ENCODE measurements at places on chromosomes 3 and 15. TPM values are rescaled to one million over a fixed set of nuclear protein-coding genes. Genes with fewer than 3 reads are reported as not detected.

Gene SEMA3B
- total RNA-seq = 126 TPM

Gene TTC21A
- 10.3 TPM for total RNA-seq

Gene PCCB
- 45.0 TPM for total RNA-seq

Gene UBA7
- 250 TPM for total RNA-seq

Gene FOXL2
- not detected for total RNA-seq

Gene RGMA
- total RNA-seq = 12.5 TPM

Gene IVD
- 78.1 TPM for total RNA-seq

Measured in stomach (tissue), 19 donors.